Activated T-cell treated with anti-CD3 and anti-CD28 coated beads, Interleukin-2, amount 50 U/mL, for 72 hours (primary cell): ENCODE measurements at places on chromosomes 1 and 21. TPM values are rescaled to one million over a fixed set of nuclear protein-coding genes. Genes with fewer than 3 reads are reported as not detected.

Gene ZNF593OS
- total RNA-seq, result not detected

Gene NHLH1
- 0.32 TPM for total RNA-seq

Gene SPRR2B
- not detected for total RNA-seq

Gene C1orf87
- total RNA-seq, result not detected

Gene KISS1
- not detected for total RNA-seq

Gene MPL
- not detected for total RNA-seq

Gene TENT5C
- 22.5 TPM for total RNA-seq

Gene DPH5
- total RNA-seq, result 64.2 TPM

Gene KCNK2
- total RNA-seq, result not detected

Gene TMEM50B
- total RNA-seq, result 18.1 TPM

Gene FAM72D
- total RNA-seq, result 22.0 TPM

Gene CHI3L1
- not detected for total RNA-seq

Gene FCRL1
- not detected for total RNA-seq

Gene CNKSR1
- 1.1 TPM for total RNA-seq

Gene LMX1A
- not detected for total RNA-seq

Gene ALX3
- total RNA-seq, result not detected

Gene ANKRD35
- total RNA-seq, result 0.39 TPM

Gene RGS5
- total RNA-seq, result 5.3 TPM

Gene SPRR2F
- total RNA-seq, result not detected

Gene MXRA8
- total RNA-seq, result 3.0 TPM

Gene FAM177B
- total RNA-seq, result not detected

Gene PADI1
- total RNA-seq, result not detected

Gene INKA2
- 4.3 TPM for total RNA-seq

Gene S100B
- 0.72 TPM for total RNA-seq

Gene NBPF11
- total RNA-seq, result 15.2 TPM

Gene NR1I3
- not detected for total RNA-seq

Gene LAX1
- total RNA-seq, result 24.8 TPM

Gene LCE2A
- not detected for total RNA-seq

Gene CIART
- total RNA-seq, result 2.4 TPM

Gene OR2T33
- total RNA-seq, result not detected

Gene RIMKLA
- 0.79 TPM for total RNA-seq

Gene MTARC2
- not detected for total RNA-seq

Gene SLC9C2
- total RNA-seq, result not detected

Gene PYHIN1
- 11.5 TPM for total RNA-seq
